ENCODE measurements at places on chromosomes 7 and 10. TPM values are rescaled to one million over a fixed set of nuclear protein-coding genes. Genes with fewer than 3 reads are reported as not detected.
A peak's percentile ranks its signal among the peaks of the same experiment; 100 is the strongest.

Gene CPED1
- not detected for total RNA-seq

Gene PNLIPRP2
- total RNA-seq: not detected

- H3K4me3 ChIP-seq: no peak overlapping the region
- peaks cover 20% of the 10 kb centered on the region for H3K4me1 ChIP-seq
- peaks cover 3% of the 10 kb centered on the region for H3K36me3 ChIP-seq
- no peaks in the 10 kb centered on the region for H3K27me3 ChIP-seq
- DNase-seq: no peak
Observed at GRCh38 chr10:91242940-91243339, 22.5 kb downstream of the PCGF5 start.

DNA sequence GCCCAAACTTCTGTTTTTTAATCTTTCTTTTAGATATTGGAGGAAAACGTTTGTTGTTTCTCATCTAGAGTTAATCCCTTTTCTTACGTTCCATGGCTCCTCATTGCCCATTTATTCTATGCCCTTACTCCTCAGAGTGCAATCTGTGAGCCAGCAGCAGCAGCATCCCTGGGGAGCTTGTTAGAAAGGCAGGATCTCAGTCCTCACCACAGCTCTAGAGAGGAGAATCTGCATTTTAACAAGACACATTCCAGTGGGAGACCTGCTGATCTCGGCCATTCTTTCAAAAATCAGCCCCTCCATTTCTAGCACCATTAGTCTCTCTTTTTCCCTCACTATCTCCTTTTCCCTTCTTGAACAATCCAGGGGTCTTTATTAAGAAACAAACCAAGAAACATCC, 84.4 kb upstream of the NOBOX start:
- H3K36me3 ChIP-seq: peaks cover 22% of the 10 kb centered on the region
- no peak overlapping the region for H3K27ac ChIP-seq
- no peak for DNase-seq
- no peak overlapping the region for H3K4me3 ChIP-seq

- no peak overlapping the region for H3K27ac ChIP-seq
- no peak overlapping the region for H3K4me3 ChIP-seq
- no peaks in the 10 kb centered on the region for H3K36me3 ChIP-seq
- no peaks in the 10 kb centered on the region for H3K27me3 ChIP-seq
- no peak for DNase-seq
Observed at GRCh38 chr10:109156396-109156795, 766.9 kb downstream of the XPNPEP1 start.

Gene PAPOLB
- total RNA-seq: not detected

Gene POLD2
- 189 TPM for total RNA-seq

GRCh38 chr7:34530259-34530658, 127.8 kb upstream of the NPSR1 start:
- no peak for DNase-seq
- H3K4me1 ChIP-seq: no peaks in the 10 kb centered on the region
- H3K36me3 ChIP-seq: no peaks in the 10 kb centered on the region

- H3K4me3 ChIP-seq: no peak overlapping the region
- no peak overlapping the region for H3K27ac ChIP-seq
- H3K27me3 ChIP-seq: peaks cover 12% of the 10 kb centered on the region
- DNase-seq: no peak
- no peaks in the 10 kb centered on the region for H3K4me1 ChIP-seq
Observed at GRCh38 chr10:87674943-87675342, 15.3 kb downstream of the PAPSS2 start.

DNA sequence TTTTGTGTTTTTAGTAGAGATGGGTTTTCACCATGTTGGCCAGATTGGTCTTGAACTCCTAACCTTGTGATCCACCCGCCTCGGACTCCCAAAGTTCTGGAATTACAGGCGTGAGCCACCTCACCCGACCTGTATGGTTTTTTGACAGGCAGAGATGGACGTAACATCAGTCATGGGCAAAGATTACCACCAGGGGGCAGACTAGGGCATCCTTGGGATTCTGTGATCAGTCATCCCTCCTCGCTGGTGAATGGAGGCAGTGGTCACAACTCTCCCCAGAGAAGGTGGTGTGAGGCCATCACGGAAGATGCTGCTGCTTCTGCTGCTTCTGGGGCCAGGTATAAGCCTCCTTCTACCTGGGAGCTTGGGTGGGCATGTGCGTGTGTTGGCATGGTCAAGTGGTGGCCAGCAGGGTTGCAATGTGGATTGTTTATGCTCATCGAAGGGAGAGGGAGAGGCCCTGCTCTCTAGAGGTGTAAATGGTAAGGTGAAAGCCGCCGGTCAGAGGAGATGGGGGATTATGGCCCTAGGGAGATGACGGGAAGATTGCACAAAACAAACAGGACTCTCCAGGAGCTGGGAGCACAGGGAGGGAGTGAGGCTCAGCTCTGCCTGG, 122.7 kb upstream of the PRSS1 start:
- H3K4me3 ChIP-seq: peak overlapping the region; percentile 78
- no peaks in the 10 kb centered on the region for H3K4me1 ChIP-seq
- no peaks in the 10 kb centered on the region for H3K27me3 ChIP-seq
- H3K27ac ChIP-seq: peak overlapping the region; percentile 86

Gene SLC13A4
- not detected for total RNA-seq

GRCh38 chr7:144820552-144820951, 15.3 kb downstream of the TPK1 start:
- peak overlapping the region; percentile 13 for H3K4me3 ChIP-seq
- no peaks in the 10 kb centered on the region for H3K27me3 ChIP-seq
- peaks cover 79% of the 10 kb centered on the region for H3K4me1 ChIP-seq
- peak overlapping the region; percentile 90 for H3K27ac ChIP-seq

DNA sequence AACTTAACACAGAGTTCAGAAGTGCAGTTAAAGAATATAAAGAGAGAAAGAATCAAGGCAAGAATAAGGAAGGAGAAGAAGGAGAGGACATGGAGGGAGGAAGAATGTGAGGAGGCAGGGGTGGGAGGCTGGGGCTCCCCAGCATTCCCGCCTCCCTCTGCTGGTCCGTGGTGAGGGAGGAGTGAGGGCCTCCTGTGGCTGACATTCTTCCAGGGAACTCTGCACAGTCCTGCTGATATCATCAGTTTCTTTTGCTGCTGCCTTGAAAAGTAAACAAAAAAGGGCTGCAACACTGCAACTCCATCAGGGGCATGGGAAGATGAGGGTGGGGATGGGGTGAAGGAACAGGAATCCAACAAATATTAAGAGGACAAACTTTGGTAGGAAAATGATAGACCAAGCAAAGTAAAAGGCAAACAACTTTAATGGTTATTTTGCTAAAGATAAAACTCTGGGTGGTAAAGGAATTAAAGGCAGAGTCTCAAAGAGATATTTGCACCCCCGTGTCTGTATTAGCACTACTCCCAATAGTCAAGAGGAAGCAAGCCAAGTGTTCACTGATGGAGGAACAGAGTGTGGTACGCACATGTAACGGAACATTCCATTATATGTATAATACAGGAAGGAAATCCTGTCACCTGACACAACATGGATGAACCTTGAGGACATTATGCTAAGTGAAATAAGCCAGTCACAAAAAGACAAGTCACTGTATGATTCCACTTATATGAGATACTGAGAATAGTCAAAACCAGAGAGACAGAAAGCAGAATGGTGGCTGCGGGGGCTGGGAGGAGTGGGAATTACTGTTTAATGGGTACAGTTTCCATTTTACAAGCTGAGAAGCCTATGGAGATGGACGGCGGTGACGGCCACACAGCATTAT, 8.0 kb upstream of the SPOCK2 start:
- no peaks in the 10 kb centered on the region for H3K27me3 ChIP-seq
- peaks cover 55% of the 10 kb centered on the region for H3K4me1 ChIP-seq
- peaks cover 23% of the 10 kb centered on the region for H3K36me3 ChIP-seq
- H3K4me3 ChIP-seq: no peak overlapping the region
- DNase-seq: peak; percentile 82

Gene MMP21
- total RNA-seq: not detected

Gene SPRN
- not detected for total RNA-seq

DNA sequence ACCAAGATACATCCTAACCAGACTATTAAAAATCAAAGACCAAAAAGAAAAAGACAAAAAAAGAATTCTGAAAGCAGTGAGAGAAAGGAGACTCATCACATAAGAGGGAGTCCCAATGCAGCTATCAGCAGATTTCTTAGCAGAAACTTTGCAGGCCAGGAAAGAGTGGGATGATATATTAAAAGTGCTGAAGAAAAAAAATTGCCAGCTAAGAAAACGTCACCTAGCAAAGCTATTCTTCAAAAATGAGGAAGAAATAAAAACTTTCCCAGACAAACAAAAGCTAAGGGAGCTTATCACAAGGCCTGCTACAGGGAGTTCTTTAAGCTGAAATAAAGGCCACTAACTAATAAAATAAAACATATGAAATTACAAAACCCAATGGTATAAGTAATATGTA, 40.5 kb upstream of the CDK6 start:
- H3K27ac ChIP-seq: no peak overlapping the region
- no peaks in the 10 kb centered on the region for H3K36me3 ChIP-seq
- peaks cover 46% of the 10 kb centered on the region for H3K4me1 ChIP-seq
- no peak for DNase-seq
- H3K27me3 ChIP-seq: no peaks in the 10 kb centered on the region
- H3K4me3 ChIP-seq: no peak overlapping the region

Gene SLC26A3
- total RNA-seq: not detected

Gene APBB1IP
- total RNA-seq: 52.1 TPM

Gene LMOD2
- not detected for total RNA-seq

GRCh38 chr10:91023700-91024398, 103.0 kb upstream of the ANKRD1 start:
- H3K4me3 ChIP-seq: no peak overlapping the region
- H3K27ac ChIP-seq: no peak overlapping the region
- no peaks in the 10 kb centered on the region for H3K36me3 ChIP-seq
- no peaks in the 10 kb centered on the region for H3K4me1 ChIP-seq
- H3K27me3 ChIP-seq: peaks cover 2% of the 10 kb centered on the region

DNA sequence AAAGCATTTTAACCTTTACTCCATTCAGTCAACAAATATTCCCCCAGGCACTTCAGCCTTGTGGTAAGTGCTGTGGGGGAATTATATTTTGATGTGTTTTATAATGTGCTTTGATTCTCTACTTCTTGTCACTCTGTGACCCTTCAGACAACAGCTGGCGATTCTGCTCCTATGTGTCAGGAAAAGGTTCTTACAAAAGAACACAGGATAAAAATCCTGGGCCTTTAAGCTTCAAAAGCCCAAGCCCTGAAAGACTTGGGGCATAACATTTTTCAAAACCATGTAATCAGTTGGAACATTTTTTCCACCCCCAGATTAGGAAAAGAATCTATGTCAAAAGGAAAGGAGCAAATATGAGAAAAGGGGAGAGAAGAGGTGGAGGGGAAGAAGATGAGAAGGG, 37.8 kb upstream of the LRRC17 start:
- H3K27ac ChIP-seq: no peak overlapping the region
- H3K36me3 ChIP-seq: no peaks in the 10 kb centered on the region
- no peak for DNase-seq
- H3K4me3 ChIP-seq: no peak overlapping the region

DNA sequence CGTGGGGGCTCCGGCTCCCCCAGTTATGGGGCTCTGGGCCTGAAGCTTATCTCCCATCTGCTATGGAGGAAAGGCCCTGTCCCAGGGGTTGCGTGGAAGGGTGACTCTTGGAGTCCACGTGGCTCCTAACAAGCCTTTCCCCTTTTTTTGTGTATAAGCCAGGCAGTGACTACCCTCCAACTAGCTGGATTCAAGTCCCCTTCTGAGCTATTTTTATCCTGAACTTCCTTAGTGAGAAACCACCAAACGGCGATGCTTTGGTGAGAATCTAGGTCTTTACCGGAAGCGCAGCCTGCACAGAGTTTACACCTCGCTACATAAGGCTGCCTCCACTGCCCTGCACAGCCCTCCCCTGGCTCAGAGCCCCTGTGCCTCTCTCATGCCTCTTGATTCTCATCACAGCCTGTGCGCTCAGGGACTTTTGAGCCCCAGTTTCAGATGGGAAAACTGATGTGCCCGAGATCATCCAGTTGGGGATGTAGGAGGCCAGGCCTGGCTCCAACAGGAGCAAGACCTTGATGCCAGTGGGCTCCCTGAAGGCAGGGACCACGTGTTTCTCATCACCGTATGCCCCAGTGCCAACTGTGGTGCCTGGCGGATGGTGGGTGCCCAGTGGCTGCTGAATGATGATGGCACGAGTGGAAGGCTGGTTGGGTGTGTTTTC, 102.3 kb upstream of the PPIF start:
- DNase-seq: peak; percentile 51
- peaks cover 72% of the 10 kb centered on the region for H3K4me1 ChIP-seq
- H3K4me3 ChIP-seq: peak overlapping the region; percentile 82
- H3K36me3 ChIP-seq: peaks cover 6% of the 10 kb centered on the region
- H3K27ac ChIP-seq: peak overlapping the region; percentile 84

Gene CCDC172
- not detected for total RNA-seq

GRCh38 chr7:6460303-6460702, 12.5 kb upstream of the DAGLB start:
- H3K4me1 ChIP-seq: no peaks in the 10 kb centered on the region
- H3K27me3 ChIP-seq: no peaks in the 10 kb centered on the region
- no peak for DNase-seq
- peaks cover 6% of the 10 kb centered on the region for H3K36me3 ChIP-seq
- H3K4me3 ChIP-seq: no peak overlapping the region

- no peak overlapping the region for H3K4me3 ChIP-seq
- no peaks in the 10 kb centered on the region for H3K4me1 ChIP-seq
- no peak for DNase-seq
- peaks cover 4% of the 10 kb centered on the region for H3K27me3 ChIP-seq
- H3K36me3 ChIP-seq: no peaks in the 10 kb centered on the region
Observed at GRCh38 chr10:10320956-10321355, 696.7 kb upstream of the CELF2 start.

DNA sequence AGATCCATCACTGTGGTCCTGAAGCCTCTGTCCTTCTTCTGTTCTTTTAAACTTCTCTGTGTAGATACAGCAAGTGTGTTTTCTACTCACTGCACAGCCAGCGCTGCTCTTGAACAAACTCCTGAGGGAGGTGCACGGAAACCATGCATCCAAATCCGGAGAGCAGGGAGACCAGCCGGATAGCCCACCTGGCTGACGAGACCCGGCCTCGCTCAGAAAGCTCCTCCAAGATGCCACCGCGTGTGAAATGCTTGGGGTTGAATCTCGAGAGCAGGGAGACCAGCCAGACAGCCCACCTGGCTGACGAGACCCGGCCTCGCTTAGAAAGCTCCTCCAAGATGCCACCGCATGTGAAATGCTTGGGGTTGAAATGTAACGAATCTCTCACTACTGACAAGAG, 602.0 kb downstream of the PTPRN2 start:
- no peaks in the 10 kb centered on the region for H3K4me1 ChIP-seq
- H3K36me3 ChIP-seq: no peaks in the 10 kb centered on the region
- H3K27ac ChIP-seq: no peak overlapping the region

Gene CABCOCO1
- total RNA-seq: not detected

DNA sequence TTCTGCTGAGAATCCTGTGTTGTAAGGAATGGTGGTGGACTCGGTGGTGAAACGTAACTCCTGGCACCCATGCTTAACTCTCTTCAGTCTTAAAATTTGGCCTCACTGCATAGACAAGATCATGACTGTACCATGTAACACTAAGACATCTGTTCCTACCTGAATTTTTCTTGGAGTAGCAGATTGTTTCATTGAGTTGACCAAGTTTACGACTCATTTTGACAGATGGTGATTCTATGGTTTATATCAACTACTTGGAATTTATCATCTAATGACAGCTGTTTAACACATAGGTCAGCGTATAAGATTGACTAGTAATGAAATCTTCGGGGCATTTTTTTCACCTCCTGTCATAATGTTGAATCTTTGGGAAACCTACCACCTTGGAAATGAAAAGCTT, 184.2 kb downstream of the CELF2 start:
- H3K27ac ChIP-seq: peak overlapping the region; percentile 95
- no peak overlapping the region for H3K4me3 ChIP-seq
- DNase-seq: no peak
- H3K36me3 ChIP-seq: peaks cover 62% of the 10 kb centered on the region
- no peaks in the 10 kb centered on the region for H3K27me3 ChIP-seq
- H3K4me1 ChIP-seq: peaks cover 100% of the 10 kb centered on the region

Gene SPDYE3
- total RNA-seq: not detected
